Breast epithelium (tissue), 4 donors: ENCODE measurements at places on chromosomes 16 and 17. TPM values are rescaled to one million over a fixed set of nuclear protein-coding genes. Genes with fewer than 3 reads are reported as not detected.

Gene HS3ST3A1
- total RNA-seq = 0.66 TPM

Gene BPTF
- total RNA-seq = 120 TPM

Gene CA10
- not detected for total RNA-seq

Gene P2RX5
- total RNA-seq = 2.0 TPM

Gene DHRS7C
- total RNA-seq = not detected

Gene CHST6
- under 0.01 TPM for total RNA-seq

Gene ODF4
- not detected for total RNA-seq

Gene RNF222
- total RNA-seq = not detected

Gene IKZF3
- total RNA-seq = 1.8 TPM

GRCh38 chr17:64406321-64407200 is 15.9 kb upstream of the PECAM1 start:
- DNase-seq = no peak

DNA sequence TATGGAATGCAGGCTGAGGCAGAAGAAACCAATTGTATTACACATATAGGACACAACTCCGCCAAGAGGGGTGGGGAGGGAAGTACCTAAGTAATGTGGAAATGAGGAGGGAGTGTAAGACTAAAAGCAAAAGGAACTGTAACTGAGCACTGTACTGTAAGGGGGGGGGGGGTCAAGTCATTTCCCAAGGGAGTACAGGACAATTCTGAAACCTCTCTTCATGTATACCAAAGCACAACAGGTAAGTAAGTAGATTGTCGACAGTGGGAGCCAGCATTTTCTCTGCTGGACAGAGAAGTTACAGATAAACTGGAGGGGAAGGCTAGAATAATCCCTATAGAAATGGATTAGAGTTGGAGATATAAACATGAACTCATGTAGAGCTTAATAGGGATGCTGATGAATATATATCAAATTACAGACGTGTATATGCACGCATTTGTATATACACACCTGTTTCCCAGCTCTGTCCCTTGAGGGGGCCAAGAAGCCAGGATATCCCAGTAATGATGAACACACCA is 6.4 kb downstream of the USP22 start:
- DNase-seq = no peak

GRCh38 chr17:45739786-45740185 is 44.3 kb upstream of the CRHR1 start:
- no peak for DNase-seq

- DNase-seq = no peak
These were observed 14.9 kb downstream of the ADGRG1 start for GRCh38 chr16:57643147-57643874.

- DNase-seq = no peak
These were observed 148.5 kb upstream of the GSE1 start for GRCh38 chr16:85464383-85465305.

DNA sequence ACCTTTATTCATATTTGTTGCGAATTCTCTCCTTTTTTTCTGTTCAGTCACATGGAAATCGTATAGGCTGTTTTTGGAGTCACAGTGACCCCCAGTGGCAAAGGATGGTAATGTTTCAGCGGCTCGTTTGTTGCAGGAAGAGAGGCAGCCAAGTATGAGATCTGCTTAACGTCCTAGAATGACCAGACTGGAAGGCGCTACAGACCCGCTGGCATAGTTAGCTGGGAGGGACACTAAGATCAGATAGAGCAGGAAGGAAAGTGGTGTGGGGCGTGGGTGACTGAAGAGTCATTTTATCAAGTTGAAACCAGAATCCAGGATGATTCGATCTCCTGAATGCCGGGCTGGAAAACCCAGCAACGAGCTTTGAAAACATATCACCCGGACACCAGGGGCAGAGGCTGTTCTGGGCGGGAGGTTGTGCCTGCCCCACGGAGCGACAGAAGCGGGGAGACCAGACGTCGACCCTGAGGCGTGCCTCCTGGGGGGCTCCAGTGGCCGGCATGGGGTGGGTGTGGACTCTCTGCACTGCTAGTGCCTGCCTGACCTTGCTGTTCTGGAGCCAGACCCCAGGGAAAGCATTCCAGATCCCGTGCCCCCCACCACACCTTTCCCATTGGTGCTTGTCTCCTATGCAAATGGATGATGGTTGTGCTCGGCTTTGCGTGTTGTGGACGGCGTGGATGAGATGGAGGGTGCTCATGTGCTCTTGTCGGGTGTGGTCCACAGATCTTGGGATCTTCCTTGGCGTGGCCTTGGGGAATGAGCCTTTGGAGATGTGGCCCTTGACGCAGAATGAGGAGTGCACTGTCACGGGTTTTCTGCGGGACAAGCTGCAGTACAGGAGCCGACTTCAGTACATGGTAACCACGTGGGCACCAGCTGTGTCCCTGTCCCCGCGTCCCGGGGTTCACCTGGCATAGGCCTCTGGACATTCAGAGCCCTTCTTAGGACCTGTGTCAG is 7.7 kb downstream of the IL34 start:
- peak; percentile 87 for DNase-seq

DNA sequence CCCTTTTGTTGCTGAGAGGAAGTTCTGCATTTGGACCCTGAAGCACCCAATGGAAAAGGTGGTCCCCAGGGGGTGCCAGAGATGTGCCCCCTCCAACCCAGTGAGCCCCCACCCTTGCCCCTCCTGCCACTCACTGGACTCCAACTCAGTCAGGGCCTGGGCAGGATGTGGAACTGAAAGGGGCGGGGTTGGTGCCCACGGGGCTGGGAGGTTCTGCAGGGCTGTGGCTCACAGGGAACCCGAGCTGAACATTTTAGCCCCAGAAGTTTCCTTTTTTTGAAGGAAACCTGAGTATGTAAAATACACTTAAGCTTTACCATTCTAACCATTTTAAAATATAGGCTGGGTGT is 15.8 kb upstream of the OGFOD3 start:
- no peak for DNase-seq

GRCh38 chr16:85002608-85003007 is 8.7 kb downstream of the ZDHHC7 start:
- no peak for DNase-seq

- DNase-seq = no peak
These were observed 46.1 kb downstream of the CPPED1 start for GRCh38 chr16:12757546-12757945.

GRCh38 chr17:57892820-57893595 is 43.2 kb upstream of the MRPS23 start:
- peak; percentile 96 for DNase-seq

- no peak for DNase-seq
These were observed 9.6 kb upstream of the EIF1 start for GRCh38 chr17:41678907-41679739.

DNA sequence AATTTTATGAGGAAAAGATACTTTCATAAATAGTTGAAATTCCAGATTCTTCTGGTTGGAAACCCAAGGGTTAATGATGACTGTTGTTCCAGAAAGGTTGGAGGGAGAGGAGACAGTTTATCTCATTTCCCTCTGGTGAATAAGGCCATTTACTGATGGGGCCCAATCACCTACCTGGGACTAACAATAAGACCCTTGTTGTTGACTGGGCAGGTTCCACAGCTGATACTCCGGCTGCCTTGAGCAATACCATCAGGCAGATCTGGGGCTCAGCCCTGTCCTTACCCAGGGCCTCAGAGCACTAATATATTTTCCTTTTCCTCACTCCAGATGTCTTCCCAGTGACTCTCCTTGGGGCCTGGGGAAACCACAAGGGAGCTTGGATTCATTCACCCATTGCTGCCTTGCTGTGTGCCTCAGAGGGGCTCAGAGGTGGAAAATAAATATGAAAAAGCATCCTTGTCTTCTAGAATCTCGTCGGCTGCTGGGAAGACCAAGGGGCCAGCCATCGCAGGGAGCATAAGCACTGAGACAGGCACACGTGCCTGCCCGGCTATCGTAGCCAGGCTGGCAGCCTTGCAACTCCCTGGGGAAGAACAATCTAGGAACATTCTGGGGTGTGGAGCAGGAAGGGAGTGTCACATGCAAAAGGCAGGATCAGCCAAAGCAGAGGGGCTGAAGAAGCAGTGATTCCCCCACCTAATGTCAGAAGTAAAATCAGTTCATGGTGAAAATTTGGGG is 54.4 kb downstream of the MPRIP start:
- DNase-seq = no peak

- DNase-seq = no peak
These were observed 11.2 kb downstream of the CASC3 start for GRCh38 chr17:40151414-40151963.

DNA sequence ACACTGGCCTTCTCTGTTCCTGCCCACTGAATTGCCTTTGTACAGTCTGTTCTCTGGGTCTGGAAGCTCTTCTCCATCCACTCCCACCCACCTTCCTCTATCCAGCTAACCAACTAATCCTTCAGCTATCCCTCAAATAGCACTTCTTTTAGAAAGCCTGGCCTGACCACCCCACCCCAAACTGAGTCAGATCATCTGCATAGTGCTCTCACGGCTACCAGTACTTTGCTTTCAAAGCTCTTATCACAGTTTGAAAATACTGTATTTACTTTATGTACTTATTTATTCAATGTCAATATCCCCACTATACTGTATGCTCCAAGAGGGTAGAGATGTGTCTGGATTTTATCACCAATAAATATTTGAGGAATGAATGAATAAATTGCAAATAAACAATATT is 4.5 kb upstream of the CLDN7 start:
- no peak for DNase-seq

DNA sequence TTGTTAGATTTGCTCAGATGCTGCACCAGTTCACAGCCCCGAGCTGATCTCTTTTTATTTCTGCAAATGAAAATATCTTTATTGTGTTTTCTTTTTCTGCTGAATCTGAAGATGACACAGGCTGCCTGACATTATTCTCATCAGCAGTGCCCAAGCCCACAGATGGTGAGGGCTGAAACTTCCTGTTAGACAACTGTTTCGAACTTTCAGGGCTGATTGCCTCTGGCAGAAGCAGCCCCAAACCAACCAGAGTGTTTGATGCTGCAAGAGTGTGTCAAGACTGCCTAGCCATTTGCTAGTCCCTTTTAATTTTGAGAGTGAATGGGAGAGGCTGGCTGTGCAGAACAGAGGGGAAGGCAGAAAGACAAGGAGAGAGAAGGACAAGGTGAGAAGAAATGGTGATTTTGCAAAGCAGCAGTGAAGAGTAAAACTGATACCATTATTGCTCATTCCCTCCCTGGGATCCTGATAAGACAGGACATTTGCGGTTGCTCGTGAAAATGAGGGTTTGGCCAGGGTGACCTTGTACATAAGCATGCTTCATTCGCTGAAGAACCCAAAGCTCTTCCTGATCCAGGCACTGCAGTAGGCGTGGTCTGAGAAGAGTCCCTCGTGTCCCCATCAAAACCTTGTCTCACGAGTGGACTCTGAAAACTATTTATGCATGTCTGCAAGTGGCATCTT is 77.2 kb downstream of the TMEM114 start:
- no peak for DNase-seq

- no peak for DNase-seq
These were observed 25.0 kb upstream of the ATP2A3 start for GRCh38 chr17:3989041-3989886.

- no peak for DNase-seq
These were observed 9.3 kb downstream of the BECN1 start for GRCh38 chr17:42814633-42815399.

- DNase-seq = no peak
These were observed 276.5 kb upstream of the XYLT1 start for GRCh38 chr16:17747081-17747756.

DNA sequence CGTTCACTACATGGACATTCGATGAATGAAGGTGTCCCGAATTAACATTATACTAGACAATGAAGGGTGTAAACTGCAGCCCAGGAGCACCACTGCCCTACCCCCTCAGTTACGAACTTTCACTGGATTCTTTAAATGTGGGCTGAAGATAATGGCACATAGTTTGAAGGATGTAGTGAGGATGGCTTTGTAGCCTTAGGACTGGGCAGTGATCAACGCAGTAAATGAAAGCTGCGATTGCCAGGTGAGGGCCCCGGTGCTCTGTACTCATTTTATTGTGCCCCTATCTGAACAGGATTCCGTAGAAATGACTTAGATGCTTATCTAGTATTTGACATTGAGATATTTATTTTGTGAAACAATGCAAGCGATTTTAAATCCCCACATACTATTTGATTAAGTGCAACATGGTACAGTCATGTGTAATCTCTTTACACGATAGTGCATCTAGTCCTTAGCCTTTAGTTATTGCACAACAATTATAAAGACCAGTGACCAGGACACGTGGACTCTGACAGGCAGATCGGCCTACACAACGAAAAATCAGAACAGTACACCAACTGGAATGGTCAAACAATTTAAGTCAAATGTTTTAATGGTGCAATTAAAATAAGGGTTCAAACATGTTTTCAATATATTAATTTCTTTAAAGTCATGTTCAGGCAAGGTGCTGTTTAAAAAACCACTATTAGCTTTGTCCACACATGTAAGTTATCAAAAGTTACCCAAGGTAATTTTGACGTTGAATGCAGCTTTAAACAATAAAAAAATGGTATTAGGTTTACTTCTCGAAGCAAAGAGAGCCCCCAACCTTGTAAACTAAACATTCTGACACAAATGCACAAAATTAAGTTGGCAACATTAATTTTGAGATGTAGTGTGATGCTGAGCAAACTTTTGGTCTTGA is 17.4 kb upstream of the ERN1 start:
- no peak for DNase-seq

GRCh38 chr16:89237733-89238132 is 20.2 kb downstream of the ZNF778 start:
- DNase-seq = no peak

DNA sequence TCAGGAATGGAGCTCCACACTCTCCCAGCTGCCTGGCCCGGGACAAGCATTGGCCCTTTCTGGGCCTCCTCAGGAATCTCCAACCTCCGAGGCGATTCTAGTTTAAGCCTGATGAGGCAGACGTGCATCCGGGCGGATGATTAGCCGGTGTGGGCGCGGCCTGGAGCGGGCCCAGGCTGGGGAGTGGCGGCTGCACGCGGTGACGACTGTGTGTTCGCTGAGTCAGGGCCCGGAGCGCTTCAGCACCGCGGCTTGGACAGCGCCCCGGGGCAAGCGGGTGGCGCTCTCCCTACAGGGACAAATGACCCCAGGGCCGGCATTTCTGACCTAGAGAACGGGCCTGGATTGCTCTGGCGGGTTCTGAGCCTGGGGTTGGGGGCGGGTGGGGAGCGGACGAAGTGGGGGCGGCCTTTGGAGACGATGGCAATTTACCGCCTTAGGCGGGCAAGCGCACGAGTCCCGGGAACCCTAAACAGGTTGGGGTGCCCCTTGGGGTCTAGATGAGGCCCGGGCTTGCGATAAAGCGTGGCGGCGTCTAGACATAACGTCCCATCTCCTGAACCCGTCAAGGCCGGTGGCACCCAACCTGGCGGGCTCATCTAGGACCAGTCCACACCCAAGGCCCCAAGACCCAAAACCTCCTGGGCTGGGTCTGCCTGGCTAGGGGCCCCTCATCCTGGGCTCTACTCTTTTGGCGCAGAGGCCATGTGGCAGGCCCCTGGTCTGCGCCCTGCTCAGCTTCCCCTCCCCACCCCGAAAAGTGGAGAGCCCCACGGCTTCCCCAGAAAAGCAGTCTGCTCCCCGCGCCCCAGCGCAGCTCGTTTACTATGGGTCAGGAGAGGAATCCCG is 22.3 kb upstream of the ZNHIT3 start:
- peak; percentile 63 for DNase-seq

GRCh38 chr16:2231016-2231931 is 5.0 kb upstream of the DNASE1L2 start:
- no peak for DNase-seq
